ENCODE measurements at places on chromosomes 5 and 9. TPM values are rescaled to one million over a fixed set of nuclear protein-coding genes. Genes with fewer than 3 reads are reported as not detected.

- DNase-seq, result peak; percentile 6
Measured at GRCh38 chr5:40333459-40334241, 346.1 kb upstream of the PTGER4 start.

DNA sequence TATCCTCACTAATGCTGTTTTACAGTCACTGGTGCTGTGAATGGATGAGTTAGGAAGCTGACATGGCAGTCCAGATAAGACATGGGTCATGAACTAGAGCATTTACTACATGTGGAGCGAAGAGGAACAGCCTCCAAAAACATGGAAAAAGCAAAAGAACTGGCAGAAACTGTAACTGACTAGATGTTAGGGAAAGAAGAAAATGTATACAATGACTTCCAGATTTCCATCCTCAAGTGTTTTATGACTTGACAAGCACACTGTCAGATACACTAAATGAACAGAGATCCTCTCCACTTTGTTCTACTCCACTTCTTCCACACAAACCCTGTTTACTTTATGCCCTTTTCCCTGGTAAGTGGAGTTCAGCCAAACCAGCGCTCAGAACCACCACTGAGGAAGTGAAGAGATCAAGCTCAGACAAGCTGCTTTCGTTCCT lies 11.5 kb downstream of the HMGCS1 start:
- no peak for DNase-seq

GRCh38 chr5:126640866-126641265 lies 40.1 kb downstream of the PHAX start:
- DNase-seq, result no peak

- DNase-seq, result no peak
Measured at GRCh38 chr9:35972093-35972492, 14.1 kb upstream of the OR2S2 start.

DNA sequence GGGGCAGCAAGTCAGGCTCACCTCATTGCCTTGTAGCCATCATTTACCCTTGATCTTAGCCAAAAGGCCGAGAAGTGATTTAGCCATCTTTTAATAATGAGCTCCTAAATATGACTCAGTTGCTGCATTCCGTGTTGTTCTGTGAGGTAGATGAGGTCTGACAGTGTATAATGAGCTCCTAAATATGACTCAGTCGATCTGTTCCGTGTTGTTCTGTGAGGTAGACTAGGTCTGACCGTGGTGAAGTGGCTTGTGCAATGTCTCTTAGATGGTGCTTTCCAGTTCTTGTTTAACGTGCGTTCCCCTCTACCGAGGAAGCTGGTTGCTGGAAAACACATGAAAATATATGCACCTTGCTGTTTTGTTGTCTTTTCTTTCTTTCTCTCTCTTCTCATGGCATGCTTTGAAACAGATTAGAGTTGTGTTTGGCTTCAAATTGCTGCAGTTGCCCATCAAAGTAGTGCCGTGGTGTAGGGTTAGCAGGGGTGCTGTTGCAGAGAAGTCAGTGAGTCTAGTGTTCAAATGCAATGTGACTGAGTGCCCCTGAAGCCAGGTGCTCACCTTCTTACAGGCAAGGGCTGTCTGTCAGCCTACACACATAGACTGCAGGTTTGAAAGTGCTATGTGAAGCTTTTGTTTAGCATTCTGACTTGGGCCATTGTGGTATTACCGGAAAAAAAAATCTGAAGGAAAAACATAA lies 118.6 kb downstream of the KDM4C start:
- peak; percentile 79 for DNase-seq

DNA sequence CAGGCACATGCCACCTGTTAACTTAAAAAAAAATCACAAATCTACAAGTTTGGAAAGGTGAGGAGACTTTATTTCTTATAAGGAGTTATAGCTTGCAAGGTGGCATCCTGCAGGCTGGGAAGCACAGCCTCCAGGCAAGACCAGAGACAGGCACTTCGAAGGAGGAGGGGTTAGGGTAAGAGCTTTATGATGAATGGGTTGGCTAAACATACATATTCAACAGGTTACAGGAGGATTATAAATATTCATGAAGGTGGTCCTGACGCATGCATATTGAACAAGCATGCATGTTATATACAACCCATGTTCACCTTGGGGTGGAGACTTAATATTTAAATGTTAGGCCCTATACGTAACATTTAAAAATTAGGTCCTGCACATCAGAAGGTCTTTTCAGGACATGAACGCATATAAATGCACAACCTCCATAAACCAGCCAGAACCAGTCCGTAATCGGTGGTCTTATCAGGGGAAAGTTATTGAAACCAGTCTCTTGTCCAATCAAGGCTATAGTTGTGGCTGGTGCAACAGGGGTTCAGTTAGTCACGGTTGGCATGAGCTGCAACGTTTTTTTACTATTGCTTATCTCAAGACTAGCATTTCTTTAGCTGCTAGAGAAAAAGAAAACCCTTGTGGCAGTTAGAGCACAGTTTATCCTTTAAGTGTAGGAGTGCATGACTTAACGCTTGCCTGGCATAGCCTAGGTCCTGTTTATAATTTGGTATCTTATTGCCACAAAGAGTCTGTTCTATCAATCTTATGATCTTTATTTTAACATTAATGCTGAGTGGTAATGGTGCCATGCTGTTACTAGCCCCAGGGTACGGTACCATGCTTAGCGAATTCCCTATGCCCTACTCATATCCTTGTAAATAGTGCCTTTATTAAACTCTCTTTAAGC lies 72.7 kb downstream of the C9orf57 start:
- DNase-seq, result peak; percentile 7

- peak; percentile 36 for DNase-seq
Measured at GRCh38 chr9:18606281-18606680, 132.3 kb downstream of the ADAMTSL1 start.

DNA sequence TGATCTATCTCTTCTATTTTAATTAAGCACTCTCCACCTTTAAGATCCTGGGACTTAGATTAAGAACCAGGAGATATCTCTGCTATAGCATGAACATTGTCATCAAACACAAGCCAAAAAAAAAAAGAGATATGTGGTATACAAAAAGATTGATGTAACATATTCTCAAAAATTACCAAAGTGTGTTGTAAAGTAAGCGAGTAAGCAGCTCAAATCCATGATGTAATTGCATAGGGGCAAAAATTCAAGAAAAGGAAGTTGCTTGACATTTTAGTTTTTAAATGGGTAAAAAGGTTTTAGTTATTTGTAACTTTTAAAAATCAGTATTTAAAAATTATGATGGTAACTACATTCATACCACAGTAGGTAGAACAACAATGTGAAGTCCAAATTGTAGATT lies 40.7 kb downstream of the CNTRL start:
- DNase-seq, result no peak

DNA sequence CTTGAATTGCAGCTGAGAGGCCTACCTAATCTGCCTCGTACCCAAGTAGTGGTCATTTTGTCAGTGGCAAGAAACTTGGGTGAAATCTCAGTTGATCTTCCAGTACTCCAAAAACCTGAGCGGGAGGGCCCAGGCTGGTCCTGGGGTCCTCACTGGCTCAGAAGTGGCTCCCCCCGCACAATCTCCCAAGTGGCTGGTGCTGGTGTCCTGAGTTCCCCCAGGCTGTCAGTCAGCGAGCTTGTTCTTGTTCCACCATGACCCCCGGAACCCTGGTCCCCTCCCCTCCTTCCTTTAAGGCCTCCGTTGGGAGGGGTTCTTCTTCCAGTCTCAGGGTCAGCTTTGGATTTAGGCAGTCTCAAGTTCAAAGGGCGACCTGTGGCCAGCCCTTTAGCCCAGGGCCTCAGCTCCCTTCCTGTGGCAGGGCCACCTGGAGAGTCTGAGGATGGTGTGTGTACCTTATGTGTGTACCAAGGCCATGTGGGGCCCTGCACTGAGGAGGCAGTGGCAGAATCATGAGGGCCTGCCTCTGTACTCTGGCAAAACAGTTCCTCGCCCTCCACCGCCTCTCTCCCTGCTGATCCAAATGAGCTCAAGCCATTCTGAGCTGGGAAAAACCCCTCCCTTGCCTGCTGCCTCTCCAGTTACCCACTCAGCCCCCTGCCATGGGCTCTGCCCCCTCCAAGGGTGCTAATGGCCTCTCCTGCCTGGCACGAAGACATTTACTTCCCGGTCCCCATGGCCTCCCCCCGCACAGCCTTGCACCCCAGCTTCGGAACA lies 4.5 kb upstream of the DBN1 start:
- DNase-seq, result no peak

DNA sequence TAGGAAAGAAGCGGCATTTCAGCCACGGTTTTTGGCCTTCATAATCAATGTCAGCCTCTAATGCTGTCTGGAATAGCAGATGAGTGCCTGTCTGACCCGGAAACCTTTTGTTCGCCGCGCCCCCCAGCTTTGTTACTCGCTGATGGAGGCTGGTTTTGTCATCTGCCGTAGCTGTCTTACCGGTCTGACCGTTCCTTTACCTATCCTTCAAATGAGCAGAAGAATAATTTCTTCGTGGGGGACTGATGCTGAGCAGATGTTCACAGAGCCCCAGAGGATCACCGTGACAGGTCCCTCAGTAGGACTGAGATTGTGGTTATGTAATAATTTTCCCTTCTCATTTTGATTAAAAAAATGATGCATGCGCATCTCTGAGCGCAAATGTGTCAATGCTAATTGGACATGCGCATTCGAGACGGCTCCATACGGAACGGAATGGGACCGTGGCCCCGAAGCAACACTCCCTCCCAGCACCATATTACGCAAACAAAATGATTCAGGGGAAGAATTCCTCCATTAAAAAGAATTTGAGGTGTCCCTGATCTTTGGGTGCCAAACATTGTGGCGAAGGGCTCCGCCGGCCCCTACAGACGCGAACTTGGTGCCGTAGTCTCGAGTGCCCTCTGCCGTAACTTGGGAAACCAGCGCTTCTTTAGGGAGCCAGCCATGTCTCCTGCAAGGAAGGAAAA lies 27.6 kb downstream of the TLX3 start:
- DNase-seq, result peak; percentile 42

DNA sequence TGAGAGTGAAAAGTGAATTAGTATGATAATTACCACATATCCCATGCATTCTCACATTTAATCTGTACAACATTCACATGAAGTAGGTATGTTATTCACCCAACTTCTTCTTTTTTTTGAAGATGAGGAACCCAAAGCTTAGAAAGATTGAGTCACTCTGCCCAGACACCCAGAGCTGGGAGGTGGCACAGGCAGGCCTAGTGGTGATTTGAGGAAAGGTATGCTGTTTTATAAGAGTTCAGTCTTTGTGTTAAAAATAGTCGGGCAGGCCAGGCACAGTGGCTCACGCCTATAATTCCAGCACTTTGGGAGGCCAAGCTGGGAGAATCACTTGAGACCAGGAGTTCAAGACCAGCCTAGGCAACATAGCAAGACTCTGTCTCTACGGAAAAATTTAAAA lies 285.3 kb downstream of the NR3C1 start:
- no peak for DNase-seq

DNA sequence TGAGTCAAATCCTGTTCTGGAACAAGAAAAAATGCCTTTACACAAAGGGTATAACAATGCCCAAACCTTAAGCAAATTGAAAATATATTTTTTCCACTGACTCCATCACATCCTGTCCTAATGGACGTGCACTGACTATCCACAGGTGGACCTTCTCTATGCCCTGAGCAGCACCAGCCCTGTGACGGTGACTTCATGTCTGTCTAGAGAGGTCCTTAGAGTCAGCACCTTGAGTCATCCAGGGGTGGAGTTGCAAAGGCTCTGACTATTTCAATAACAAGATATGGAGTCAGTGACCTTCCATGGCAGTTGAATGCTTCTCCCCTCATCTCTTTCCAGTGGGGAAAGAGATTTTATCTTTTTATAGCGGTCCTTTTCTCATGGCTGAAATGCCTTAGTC lies 78.0 kb downstream of the YIPF5 start:
- DNase-seq, result no peak

DNA sequence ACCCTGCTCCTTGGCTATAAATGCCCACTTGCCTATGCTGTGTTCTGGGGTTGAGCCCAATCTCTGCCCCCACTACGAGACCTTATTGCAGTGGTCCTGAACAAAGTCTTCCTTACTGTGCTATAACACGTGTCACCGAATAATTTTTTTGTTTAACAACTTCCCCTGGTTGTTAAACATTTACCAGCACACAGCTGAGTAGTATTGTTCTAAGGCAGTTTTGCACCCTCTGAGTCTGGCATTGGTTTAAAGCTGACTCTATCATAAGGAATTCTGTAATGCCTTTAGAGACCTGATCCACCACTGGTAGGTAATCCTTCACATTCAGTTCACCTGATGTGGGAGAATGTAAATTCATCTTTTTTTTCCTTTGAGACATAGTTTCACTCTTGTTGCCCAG lies 25.6 kb upstream of the ANKRD31 start:
- no peak for DNase-seq

DNA sequence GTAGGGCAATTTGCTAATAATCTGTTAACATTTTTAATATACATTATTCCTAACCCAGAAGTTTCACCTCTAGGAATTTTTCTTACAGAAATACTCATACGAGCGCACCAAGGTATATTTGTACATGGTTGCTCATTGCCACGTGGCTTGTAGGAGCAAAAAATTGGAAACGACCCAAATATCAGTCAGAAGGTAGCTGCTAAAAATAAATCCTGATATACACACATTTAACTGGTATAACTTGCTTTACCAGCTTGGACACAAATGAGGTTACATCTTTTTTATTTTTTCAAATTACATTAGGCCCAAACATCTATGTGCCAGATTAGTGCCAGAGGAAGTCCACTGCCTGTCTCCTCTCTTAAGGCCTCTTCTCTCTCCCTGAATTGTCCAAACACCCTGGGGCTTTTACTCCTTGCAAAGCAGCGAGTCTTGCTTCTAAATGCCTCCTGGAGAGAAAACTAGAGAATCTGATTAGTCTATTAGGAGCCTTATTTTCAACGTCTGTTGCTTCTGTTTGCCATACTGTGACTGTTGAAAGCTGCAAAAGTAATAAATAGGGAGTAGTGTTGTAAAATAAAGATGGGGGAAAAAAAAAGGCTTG lies 92.0 kb upstream of the SSBP2 start:
- no peak for DNase-seq

GRCh38 chr5:147708708-147709107 lies 73.8 kb downstream of the JAKMIP2 start:
- DNase-seq, result no peak

- peak; percentile 39 for DNase-seq
Measured at GRCh38 chr5:61486476-61486875, 154.4 kb downstream of the ZSWIM6 start.

GRCh38 chr5:67405101-67405364 lies 208.4 kb upstream of the CD180 start:
- DNase-seq, result no peak

- peak; percentile 82 for DNase-seq
Measured at GRCh38 chr5:53019320-53019719, 30.2 kb downstream of the ITGA2 start.

GRCh38 chr5:1368236-1368635 lies 23.3 kb upstream of the CLPTM1L start:
- no peak for DNase-seq

- DNase-seq, result peak; percentile 90
Measured at GRCh38 chr9:81737871-81738507, 48.6 kb upstream of the TLE1 start.

GRCh38 chr9:131597246-131597645 lies 51.9 kb downstream of the PRRT1B start:
- no peak for DNase-seq

LTC4S gene
- total RNA-seq, result 1.2 TPM

SLC28A3 gene
- total RNA-seq, result 0.29 TPM

BTNL8 gene
- total RNA-seq, result not detected

SCGB3A1 gene
- total RNA-seq, result not detected

CARTPT gene
- not detected for total RNA-seq

RANBP17 gene
- 15.9 TPM for total RNA-seq

NR5A1 gene
- total RNA-seq, result 0.26 TPM

GRXCR2 gene
- not detected for total RNA-seq

AK6 gene
- total RNA-seq, result 52.3 TPM

SPINK13 gene
- not detected for total RNA-seq

ZBTB5 gene
- 11.3 TPM for total RNA-seq

KIF4B gene
- total RNA-seq, result not detected

CENPP gene
- total RNA-seq, result 1.9 TPM

AIF1L gene
- 20.2 TPM for total RNA-seq

SHOC1 gene
- not detected for total RNA-seq
